ENCODE measurements at places on chromosomes 3 and 15.

DNA sequence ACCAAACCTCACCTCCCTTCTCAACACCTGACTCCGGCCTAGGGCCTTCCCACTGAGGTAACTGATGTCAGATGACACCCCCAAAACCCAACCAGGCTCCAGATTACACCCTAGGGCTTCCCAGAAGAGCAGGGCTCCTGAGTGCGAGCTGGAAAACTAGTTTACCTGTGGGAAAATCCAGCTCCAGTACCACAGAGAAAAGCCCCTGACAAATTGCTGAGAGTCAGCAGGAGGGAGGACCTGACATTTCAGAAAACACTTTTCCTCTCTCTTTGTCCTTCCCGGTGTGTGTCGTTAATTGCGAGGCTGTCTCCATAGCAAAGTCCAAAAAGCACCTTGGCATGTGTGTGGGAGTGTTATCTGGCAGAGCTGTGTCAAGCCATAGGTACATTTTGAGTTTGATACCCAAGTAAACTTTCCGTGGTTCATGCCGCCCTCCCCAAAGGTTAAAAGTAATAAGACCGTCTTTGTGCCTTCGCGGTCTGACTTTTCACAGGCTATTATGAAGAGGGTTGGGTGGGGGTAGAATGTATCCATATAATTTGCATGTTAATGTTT lies 79.8 kb upstream of the FNDC3B start:
- DNase-seq: no peak

DNA sequence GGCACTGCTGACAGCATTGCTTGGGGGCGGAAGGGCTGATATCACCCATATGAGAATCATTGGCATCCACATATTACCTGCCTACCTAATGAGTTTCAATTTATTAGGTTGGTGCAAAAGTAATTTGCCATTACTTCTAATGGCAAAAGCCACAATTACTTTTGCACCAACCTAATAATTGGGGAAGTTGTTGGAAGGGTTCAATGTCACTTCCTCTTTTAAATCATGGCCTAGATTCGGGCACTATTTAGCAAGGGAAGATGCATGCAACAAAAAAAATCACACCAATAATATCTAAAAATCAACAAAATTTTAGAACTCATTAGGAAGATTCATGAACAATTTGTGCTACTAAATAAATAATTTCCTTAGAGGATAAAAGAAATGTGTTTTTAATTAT lies 56.0 kb upstream of the AGTR1 start:
- DNase-seq: no peak

GRCh38 chr15:22902046-22902445 lies 63.6 kb downstream of the NIPA2 start:
- no peak for DNase-seq

GRCh38 chr15:92797168-92798052 lies 102.7 kb upstream of the CHD2 start:
- peak; percentile 61 for DNase-seq

GRCh38 chr3:105829871-105830622 lies 38.8 kb downstream of the CBLB start:
- DNase-seq: no peak

GRCh38 chr15:91886878-91887277 lies 33.4 kb downstream of the SLCO3A1 start:
- no peak for DNase-seq

DNA sequence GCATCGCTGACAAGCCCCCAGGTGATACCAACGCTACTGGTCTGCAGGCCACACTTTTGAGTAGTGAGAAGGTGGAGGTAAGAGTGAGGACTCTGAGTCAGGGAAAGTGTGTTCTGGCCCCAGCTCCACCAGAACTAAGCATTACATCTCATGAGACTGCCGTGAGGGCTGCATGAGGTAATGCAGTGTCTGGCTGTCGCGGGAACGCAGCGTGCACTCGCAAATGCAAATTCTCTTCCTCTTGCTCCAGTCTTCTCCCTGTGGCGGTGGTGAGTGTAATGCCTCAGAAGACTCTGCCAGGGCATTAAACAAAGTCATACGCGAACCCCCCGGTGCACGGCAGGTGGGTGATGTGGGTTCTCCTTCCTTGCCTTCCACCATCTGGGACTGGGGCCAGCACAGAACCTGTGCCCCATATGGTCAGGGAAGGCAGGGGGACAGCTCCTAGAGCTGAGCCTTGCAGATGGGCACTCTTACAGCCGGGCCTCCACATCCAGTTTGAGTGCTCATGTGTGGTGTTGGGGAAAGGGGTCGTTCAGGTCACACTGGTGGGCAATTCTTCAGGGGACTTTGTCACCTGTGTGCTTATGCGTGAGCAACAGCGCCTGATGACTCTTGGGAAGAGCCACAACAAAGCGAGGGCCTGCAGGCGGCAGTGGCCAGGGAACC lies 175.8 kb downstream of the XXYLT1 start:
- no peak for DNase-seq
